Nephron progenitor cell (in vitro differentiated cells): ENCODE measurements at places on chromosomes 16 and 17.

- DNase-seq = no peak
These were observed 197.2 kb downstream of the RBFOX3 start for GRCh38 chr17:79413611-79414010.

DNA sequence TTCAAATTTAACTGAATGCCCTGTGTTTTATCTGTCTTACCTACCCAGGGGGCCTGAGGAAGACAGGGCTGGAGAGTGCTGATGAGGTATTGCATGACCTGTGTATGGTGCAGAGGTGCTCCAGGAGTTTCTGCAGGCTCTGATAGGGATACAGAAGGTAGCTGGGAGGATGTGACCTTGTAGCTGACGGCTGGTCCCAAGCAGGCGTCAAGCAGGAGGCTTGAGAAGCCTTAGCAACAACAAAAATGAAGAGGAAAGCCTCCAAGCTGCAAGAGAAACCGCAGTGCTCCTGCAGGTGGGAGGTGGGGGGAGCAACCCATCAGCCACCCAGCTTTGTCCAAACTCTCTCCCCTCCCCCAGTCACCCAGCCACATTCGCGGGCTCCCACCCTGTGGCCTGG is 40.4 kb downstream of the LAT start:
- DNase-seq = no peak

GRCh38 chr17:26809033-26809432 is 484.9 kb upstream of the WSB1 start:
- DNase-seq = no peak

GRCh38 chr16:86157616-86158247 is 258.8 kb downstream of the IRF8 start:
- no peak for DNase-seq

GRCh38 chr16:84504420-84505248 is at the start of gene MEAK7:
Gene MEAK7, minus strand, starts transcription at chr16:84504659. Its CDS starts 6,573 bp downstream, at chr16:84498086.
- DNase-seq = peak; percentile 99

GRCh38 chr17:55159251-55159650 is 105.5 kb upstream of the HLF start:
- no peak for DNase-seq

DNA sequence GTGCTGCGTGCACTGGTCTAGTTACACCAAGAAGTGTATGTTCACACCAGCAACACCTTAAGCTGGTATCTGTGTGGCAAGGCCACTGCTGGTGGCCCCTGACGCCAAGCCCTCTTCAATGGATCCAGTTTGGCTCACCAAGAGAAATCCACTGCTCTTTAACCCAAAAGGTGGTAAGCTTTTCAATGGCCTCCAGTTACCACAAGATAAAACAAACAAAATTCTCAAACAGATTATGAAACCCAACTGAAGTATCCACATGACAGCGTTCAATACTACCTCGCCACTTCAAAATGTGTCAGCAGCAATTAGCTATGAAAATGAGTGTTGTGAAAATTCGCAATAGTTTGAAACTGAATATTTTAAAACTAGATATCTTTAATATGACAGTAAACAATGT is 96.5 kb upstream of the AKTIP start:
- no peak for DNase-seq

- DNase-seq = no peak
These were observed 706.1 kb downstream of the WWOX start for GRCh38 chr16:78805556-78805955.

DNA sequence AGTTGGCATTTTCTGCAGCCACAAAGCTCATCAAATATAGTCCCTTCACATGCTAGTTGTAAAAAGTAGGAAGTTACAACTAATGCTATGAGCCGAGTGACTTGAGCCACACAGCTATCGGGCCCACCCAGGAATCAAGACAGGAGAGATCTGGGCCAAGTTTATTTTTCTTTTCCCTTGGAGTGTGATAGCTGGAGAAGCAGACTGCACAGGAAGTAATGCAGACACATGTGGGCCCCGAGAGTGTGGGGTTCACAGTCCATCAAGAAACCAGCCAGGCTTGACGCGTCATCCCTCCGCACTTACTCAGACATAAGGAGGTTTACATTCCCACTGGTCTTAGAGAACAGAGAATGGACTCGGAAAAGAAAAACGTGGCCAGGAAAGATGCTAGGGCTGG is 403.1 kb upstream of the CDH11 start:
- peak; percentile 47 for DNase-seq

GRCh38 chr17:79622122-79622601 is 11.3 kb upstream of the RBFOX3 start:
- no peak for DNase-seq

DNA sequence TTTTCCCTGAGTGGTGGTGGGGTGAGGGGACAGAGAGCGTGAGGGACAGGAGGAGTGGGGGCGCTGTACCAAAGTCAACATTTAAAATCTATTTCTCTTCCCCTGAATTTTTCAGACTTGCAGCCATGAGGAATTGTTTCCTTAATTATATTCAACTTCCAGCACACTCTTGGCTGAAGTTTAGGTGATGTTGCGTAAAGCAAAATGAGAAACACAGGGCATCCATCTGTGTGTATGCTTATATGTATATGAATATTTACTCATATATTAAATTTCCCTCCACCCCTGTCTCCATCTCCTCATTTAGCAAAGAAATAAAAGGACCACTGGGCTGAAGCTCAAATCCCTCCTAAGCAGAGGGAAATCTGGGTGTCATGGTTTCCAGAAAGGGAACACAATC is 218.1 kb downstream of the XYLT1 start:
- DNase-seq = no peak

DNA sequence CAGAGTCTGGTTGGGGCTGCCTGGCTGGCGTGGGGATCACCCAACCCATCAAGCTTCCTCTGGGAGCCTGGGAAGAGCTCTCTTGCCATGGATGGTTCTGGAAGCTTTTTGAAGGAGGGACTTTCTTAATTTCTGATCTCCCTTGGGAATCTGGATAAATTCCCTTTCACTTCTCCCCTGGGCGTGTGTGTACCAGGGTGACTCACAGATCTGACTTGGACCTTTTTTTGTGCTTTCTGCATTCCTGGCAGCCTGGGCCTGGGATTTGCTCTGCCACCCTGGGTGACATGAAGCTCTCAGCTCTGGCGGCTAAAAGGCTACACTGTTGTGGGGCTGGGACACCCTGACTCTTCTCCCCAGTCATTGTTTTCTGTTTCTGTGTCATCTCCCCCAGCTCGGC is 70.1 kb downstream of the ABCC1 start:
- DNase-seq = no peak

DNA sequence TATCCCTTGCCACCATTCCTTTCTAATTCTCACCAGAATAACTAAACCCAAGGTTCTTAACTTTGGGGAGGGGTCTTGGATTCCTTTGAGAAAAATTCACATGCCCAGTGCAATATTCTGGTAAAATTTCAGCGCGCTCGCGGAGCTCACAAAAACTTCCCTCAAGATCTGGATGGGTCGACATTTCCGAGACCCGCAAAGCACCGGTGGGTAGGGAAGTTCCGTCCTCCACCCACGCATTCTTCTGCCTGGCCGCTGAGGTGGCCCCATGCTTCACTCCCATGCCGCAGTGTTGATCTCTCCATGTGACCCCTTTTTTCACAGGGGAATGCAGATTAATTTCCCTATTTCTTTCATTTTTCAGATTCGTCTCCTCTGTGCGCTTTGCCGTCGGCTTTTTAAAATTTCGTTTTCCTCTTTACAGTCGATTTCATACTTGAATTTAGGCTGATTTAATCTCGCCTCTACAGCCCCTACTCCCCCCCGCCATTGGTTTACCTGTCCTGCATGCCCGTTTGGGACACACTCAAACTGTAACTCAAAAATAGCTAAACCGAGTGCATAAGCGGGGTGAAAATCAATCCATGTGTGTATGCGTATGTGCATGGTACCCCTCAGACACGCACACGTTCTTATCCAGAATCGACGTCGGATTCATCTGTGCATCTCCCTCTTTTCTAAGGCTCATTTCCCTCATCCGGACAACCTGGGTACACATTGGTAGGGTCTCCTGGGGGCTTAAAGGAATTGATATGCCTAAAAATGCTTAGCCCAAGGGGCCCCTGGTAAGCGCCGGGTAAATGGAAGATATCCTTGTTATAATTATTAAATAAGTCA is 1.4 kb upstream of the SP6 start:
- DNase-seq = no peak

GRCh38 chr17:17496189-17497064 is at the start of gene RASD1:
Gene RASD1, minus strand, starts transcription at chr17:17496395. Its CDS starts 214 bp downstream, at chr17:17496181.
- DNase-seq = peak; percentile 84

- no peak for DNase-seq
These were observed 744 bp downstream of the TAC4 start for GRCh38 chr17:49846938-49847712.

GRCh38 chr16:85643631-85644030 is 30.5 kb downstream of the GSE1 start:
- DNase-seq = no peak

DNA sequence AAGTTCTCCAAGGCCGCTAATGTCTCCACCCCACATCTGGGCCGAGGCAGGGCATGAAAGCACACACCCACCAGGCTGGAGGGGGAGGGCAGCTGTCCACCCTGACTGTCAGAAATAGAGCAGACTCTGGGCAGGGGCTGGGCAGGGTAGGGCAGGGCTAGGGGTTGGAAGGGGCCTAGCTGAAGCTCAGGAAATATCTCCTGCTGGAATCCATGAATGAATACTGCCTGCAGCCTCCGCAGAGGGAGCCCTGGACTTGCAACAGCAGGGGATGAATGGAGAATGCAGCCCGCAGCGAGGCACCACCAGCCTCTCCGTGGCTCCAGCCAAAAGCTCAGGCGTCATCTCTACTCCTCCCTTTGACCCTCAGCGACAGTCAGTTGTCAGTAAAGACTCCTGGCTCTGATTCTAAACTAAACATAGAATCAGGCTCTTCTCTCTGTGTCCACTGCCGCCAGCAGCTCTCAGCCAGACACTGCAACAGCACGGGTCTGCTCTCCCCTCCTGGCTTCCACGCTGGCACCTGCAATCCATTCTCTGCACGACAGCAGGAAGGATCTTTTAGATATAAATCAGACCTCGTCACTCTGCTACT is 23.9 kb upstream of the NGFR start:
- DNase-seq = no peak

DNA sequence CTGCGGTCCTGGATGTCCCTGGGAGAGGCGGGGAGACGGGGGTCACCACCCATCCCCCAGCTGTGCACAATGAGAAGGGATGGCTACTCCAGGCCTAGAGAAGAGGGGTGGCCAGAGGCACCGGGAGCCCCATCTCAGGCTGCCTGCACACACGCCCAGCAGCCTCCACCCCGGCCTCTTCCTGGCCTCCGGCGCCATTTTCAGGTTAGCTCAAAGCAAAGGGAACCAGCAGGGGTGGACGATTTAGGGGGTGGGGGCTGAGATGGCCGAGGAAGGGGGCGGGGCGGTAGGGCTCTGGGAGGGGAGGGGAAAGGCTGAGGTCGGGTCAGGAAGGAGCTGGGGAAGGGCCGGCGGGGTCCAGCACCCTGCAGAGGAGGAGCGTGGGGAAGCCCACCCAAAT is 42.8 kb downstream of the SRCIN1 start:
- DNase-seq = no peak

GRCh38 chr16:75379911-75380847 is 53.1 kb downstream of the CFDP1 start:
- DNase-seq = no peak

DNA sequence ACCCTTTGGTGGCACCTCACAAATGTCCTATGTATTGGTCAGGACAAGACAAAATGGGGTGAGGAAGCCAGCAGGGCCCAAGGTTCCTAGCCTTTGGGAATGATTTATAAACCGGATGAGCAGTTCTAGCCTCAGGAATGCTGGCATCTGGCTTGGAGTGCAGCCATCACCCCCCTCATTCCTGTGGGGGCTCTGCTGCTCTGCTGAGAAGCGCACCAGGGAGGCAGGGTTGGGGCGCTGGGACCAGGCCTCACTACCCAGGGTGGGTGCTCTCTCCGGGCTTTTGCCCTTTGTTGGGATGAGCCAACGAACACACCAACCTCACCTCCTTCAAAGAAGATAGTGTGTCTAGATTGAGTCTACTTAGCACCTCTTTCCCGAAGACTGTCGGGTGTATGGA is 39.2 kb downstream of the TMEM11 start:
- no peak for DNase-seq

DNA sequence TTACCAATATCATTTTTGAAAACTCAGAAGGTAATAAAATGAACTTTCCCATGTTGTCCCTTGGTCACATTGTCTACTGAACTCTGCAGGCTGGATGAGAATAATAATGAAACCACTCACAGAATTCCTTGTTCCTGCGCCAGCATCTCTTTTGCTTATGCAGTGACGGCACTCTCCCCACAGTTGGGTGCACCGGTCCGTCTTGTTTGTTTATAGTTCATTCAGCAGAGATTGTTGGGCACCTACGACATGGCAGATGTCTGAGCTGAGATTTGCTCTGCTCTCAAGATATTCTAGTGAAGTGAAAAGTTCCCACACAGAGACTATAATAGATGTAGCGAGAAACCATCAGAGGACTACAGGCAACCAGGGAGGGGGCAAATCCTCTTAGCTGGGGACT is 375.7 kb upstream of the CDH11 start:
- no peak for DNase-seq

GRCh38 chr17:7407485-7408251 is at the start of gene NLGN2:
Gene NLGN2, plus strand, starts transcription at chr17:7407845. Its CDS starts 411 bp downstream, at chr17:7408256.
- DNase-seq = no peak

DNA sequence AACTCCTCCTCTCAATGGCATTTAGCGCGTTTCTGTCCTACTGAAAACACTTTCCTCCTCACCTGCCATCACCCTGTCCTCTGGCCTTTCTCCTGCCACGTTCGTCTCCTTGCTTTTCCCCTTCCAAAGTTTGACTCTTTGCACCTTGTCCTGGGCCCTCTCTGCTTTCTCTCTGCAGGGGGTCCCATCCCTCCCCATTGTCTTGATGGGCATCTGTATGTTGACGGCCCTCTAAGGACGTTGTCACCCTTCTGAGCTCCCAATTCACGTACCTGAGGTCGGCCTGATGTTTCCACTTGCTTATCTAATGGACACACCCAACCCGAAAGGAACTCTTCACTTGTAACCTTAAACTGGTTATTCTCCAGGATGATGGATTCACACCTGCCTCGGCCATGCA is 170.4 kb downstream of the WSCD1 start:
- DNase-seq = no peak

DNA sequence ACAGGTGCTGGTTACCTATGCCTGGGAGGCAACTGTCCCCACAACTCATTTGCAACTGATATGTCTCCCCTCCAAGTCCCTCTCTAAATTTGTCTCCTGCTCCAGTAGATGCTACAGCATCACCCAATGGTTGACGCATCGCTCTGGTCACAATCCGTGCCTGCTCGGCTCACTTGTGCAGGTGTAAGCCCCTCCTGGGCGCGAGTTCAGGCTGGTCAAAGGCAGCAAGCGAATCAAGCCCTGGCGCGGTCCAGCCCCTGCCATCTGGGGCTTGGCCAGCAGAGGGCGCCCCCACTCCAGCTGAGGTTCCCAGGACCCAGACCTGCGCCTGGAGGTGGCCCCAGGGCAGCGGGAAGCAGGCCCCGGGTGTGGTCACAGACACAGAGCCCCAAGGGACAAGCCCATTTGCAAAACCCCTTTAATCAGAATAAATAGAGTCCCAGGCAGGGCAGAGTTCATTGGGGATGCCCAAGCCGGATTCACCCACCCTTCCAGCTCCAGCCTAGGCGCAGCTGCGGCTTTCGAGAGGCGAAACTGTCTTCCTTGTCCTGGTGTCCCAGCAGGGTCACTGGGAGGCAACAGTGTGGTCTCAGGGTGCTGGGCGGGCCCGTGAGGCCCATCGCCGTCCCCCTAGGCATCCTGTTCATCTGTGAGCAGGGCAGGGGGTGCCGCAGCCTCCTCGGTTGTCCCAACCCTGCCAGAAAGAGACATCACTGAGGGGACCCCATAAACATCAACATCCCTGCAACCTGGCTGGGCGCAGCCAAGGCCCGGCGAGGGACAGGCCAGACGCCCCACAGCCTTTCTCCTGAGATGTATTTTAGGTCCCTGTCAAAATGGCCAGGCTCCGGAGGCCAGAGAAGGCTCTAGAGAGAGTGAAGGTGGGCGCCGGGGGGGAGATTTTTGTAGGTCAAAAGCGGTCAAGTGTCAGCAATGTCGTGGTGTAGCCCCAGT is 15.8 kb downstream of the TMC6 start:
- peak; percentile 94 for DNase-seq
